ENCODE measurements at places on chromosomes 6 and 20.
A peak's percentile ranks its signal among the peaks of the same experiment; 100 is the strongest.

GRCh38 chr6:166595949-166596348 lies 9.5 kb upstream of the RAMACL start:
- H3K36me3 ChIP-seq: no peaks in the 10 kb centered on the region
- peak overlapping the region; percentile 86 for H3K27ac ChIP-seq
- DNase-seq: no peak
- H3K4me3 ChIP-seq: no peak overlapping the region
- H3K4me1 ChIP-seq: no peaks in the 10 kb centered on the region

GRCh38 chr6:126955621-126956020 lies 162.8 kb upstream of the RSPO3 start:
- no peak overlapping the region for H3K27ac ChIP-seq
- H3K4me3 ChIP-seq: no peak overlapping the region
- no peaks in the 10 kb centered on the region for H3K4me1 ChIP-seq
- no peak for DNase-seq

GRCh38 chr20:62832951-62833391 lies 16.1 kb downstream of the COL9A3 start:
- no peaks in the 10 kb centered on the region for H3K36me3 ChIP-seq
- H3K27me3 ChIP-seq: peaks cover 20% of the 10 kb centered on the region
- no peak for DNase-seq

GRCh38 chr6:74250161-74250818 lies 554.3 kb downstream of the CD109 start:
- H3K4me3 ChIP-seq: no peak overlapping the region
- DNase-seq: no peak
- H3K27ac ChIP-seq: no peak overlapping the region
- no peaks in the 10 kb centered on the region for H3K27me3 ChIP-seq
- no peaks in the 10 kb centered on the region for H3K36me3 ChIP-seq
- no peaks in the 10 kb centered on the region for H3K4me1 ChIP-seq

DNA sequence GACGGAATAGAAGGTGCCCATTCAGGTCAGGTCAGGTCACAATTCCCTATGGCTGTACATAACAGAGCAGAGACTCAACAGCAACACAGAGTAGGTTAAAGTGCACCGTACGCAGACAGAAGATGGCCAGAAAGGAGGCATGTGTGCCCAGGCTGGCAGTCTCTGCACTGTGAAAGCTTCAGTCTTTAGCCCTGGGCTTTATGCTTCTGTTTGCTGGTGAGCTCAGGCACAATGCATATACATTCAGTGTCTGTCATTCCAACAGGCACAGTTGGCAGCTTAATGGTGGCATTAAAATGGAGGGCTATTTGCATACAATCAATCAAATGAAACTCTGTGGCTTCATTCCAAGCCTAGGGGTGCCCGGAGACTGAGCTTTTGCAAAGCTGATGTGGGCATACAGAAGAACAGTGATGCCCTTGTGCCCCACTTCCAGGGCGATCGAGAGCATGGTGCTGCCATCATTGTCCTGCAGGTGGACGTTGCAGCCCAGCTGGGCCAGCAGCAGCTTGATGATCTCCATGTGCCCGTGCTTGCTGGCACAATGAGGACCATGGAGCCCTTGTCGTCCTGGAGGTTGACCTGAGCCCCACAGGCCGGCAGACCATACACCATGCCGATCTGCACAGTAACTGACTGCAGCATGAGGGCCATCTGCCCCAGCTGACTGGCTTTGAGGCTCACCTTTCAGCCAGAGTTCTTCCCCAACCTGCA lies 22.4 kb downstream of the TRMT6 start:
- H3K27ac ChIP-seq: no peak overlapping the region
- H3K27me3 ChIP-seq: no peaks in the 10 kb centered on the region
- H3K4me3 ChIP-seq: no peak overlapping the region
- no peak for DNase-seq
- no peaks in the 10 kb centered on the region for H3K4me1 ChIP-seq

DNA sequence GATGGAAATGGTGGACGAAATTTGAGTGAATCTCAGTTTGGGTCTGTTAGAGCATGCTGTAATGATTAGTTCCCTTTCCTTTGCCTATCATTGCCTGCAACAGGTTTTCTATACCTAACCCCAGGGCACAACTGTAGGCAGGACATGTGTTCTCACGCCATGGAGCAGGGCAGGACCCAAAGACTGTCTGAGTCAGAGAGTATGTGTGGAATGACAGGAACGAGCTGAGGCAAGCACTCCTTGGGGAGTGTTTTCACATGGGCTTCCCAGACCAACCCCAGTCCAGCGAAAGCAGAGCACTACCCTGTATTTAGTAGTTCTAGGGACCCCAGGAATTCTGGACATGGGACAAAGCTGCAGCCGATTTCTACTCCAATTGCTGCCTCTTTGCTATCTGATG lies 234.2 kb downstream of the HACE1 start:
- peaks cover 10% of the 10 kb centered on the region for H3K4me1 ChIP-seq
- DNase-seq: no peak
- H3K27me3 ChIP-seq: no peaks in the 10 kb centered on the region
- H3K36me3 ChIP-seq: no peaks in the 10 kb centered on the region
- peak overlapping the region; percentile 23 for H3K27ac ChIP-seq

DNA sequence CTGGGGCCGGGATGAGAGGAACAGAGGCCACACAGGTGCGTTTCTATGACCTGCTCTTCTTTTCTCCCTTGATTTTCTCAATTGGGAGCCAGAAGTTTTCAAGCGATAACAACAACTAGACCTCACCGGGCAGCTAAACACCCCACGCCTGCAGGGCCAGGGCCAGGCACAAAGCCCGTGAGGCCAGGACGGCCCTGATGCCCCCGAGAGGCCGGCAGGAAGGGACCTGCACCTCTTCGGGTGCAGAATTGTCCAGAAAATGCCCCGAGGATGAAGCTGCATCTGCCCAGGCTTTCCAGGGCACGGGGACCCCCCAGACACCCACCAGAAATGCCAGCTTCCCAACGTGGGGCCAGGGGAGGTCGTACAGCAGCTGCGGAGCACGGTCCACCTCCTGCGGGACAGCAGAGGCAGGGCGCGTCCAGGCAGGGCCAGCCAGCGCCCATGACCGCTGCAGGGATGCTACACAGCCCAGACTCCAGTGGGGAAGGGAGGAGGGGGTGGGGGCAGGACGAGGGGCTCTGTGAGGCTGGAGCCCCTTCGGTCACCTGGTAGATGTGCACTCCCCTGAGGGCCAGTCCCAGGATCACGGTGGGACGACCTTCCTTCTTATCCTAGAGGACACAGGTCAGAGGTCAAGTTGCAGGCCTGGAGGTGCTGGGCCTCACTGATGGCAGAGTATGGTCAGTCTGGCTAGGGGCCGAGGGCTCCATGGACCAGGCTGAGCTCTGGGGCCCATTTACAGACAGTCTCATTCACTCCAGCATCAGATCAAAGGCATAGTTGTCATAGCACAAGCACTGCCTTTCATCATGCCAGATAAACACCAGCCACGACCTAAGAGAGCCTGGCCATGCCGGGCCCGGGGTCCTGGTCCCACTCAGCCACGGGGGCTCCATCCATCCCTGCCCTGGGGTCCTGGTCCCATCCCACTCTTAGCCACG lies 16.4 kb downstream of the FRMD1 start:
- H3K27me3 ChIP-seq: no peaks in the 10 kb centered on the region
- no peak overlapping the region for H3K4me3 ChIP-seq

DNA sequence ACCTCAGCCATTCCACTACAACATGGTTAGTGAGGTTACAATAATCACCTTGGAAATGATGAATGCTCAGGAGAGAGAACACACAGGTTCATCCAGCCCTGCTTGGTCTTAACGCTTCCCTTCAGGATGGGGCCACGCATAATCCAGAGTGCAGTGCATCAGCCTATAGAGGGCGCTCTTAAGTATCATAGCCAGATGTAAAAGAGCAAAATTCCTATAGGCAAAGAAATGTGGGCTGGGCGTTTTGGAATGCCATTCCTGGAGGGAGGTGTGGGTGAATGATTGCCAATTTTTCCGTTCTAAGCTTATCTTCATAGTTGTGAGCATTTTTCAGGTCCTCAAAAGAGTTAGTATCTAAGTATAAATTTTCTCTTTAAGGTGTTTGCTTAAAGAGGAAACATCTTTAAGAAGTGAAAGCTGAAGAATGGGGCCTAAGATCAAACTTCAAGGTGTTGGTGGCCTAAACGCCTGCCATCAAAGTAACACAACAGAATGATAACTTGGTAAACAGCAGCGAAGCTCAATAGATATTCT lies 1.8 kb downstream of the RIPOR2 start:
- no peaks in the 10 kb centered on the region for H3K27me3 ChIP-seq
- H3K4me3 ChIP-seq: peak overlapping the region; percentile 38
- H3K4me1 ChIP-seq: no peaks in the 10 kb centered on the region
- H3K36me3 ChIP-seq: no peaks in the 10 kb centered on the region

DNA sequence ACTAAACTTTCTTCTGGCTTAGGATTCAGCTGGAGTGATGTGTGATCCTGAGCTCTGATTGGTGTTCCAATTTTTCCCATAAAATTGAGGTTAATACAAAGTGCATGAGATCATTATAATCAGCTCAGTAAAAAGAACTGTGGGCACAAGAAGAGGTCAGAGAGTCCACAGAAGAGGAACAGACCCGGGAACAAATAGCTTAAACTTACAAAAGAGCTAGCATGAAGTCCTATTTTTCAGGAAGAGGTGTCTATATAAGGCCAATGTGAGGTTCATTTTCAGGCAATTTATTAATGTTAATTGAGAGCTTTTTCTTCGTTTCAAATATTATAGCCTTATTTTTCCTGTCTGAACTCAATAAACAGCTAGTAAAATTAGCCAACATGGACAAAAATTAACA lies 26.9 kb upstream of the STX11 start:
- H3K4me3 ChIP-seq: no peak overlapping the region
- H3K36me3 ChIP-seq: no peaks in the 10 kb centered on the region
- no peaks in the 10 kb centered on the region for H3K4me1 ChIP-seq
- H3K27me3 ChIP-seq: no peaks in the 10 kb centered on the region
- no peak overlapping the region for H3K27ac ChIP-seq

DNA sequence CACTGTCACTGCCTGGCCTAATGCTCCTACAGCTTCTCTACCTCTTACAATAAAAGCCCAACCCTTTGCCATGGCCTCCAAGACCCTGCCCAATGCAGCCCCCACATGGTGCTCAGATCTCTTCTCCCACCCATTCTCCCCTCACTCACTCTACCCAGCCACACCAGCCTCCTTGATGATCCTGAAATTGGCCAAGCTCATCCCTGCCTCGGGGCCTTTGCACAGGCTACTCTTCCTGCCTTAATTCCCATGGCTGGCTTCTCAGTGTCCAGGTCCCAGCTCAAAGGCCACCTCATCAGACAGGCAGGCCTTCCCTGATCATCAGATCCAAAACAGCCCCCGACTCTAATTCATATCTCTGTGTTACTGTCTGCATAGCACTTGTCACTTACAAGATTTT lies 25.6 kb downstream of the PREX1 start:
- no peak overlapping the region for H3K4me3 ChIP-seq
- no peaks in the 10 kb centered on the region for H3K27me3 ChIP-seq
- no peaks in the 10 kb centered on the region for H3K36me3 ChIP-seq
- H3K4me1 ChIP-seq: peaks cover 16% of the 10 kb centered on the region
- no peak for DNase-seq

DNA sequence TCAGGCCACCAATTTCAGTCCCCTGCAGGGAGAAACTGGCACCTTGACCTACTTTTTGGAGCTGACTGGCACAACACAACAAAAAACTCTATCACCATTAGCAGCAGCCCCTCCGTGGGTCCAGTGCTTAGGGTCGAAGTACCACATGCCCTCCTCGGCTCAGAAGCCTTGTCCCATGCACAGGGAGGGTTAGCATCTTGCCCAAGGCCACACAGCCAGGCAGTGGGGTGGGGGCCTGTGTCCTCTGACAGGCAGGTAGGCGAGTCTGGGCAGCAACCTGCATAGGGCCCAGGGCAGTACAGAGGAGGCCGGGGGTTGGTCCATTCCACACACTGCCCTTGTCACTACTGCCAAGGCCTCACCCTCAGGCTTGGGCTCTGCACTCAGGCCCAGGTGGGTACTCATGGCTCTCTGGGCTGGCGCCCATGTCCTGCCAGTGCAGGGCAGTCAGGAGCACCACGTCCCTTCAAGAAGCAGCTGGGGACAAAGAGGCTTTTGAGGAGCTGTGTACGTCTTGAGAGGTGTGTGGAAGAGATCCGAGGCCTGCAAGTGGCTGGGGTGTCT lies 53.6 kb downstream of the PYGB start:
- no peak for DNase-seq
- H3K27me3 ChIP-seq: no peaks in the 10 kb centered on the region
- peak overlapping the region; percentile 22 for H3K27ac ChIP-seq
- peaks cover 3% of the 10 kb centered on the region for H3K36me3 ChIP-seq

DNA sequence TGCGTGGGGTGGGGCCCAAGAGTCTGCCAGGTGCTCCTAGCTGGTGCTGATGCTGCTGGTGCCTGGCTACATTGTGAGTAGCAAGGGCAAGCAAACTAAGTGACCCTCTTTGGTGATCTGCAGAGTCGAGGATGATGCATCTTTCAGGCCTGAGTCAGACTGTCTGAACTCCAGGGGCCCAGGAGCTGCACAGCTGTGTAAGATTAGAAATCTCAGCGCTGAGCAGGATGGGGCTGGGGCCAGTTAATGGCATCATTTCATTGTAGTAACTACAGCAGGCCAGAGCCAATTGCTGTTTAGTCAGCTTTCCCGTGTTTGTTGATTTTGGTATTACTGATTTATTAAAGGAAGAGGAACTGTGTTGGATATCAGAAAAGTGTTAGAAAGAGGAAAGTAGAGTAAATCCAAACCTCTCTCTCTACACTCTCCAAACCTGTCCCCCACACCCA lies 365.2 kb downstream of the PAX1 start:
- no peak for DNase-seq
- no peak overlapping the region for H3K27ac ChIP-seq
- no peaks in the 10 kb centered on the region for H3K27me3 ChIP-seq
- no peaks in the 10 kb centered on the region for H3K4me1 ChIP-seq
- H3K36me3 ChIP-seq: no peaks in the 10 kb centered on the region
- H3K4me3 ChIP-seq: no peak overlapping the region

DNA sequence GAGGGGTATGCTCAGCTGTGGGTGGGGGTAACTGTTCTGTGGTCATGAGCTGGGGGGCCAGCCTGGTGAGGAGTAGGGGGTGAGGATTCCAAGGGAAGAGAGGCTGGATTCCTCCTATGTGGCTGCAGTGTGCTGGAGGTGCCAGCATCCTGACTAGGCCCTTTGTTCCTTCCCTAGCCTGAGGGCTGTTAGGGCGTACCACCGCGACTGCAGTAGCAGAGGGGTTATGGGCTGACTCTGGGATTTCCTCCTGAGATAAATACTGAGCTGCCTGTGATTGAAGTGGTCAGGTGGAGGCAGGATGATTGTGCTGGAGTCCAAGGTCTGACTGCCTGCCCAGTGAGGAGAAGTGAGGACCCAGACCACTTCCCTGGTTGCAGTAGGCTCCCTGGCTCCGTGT lies 205.3 kb downstream of the ADGRG6 start:
- H3K4me3 ChIP-seq: no peak overlapping the region
- H3K4me1 ChIP-seq: no peaks in the 10 kb centered on the region
